ENCODE measurements at places on chromosomes 4 and X.

DNA sequence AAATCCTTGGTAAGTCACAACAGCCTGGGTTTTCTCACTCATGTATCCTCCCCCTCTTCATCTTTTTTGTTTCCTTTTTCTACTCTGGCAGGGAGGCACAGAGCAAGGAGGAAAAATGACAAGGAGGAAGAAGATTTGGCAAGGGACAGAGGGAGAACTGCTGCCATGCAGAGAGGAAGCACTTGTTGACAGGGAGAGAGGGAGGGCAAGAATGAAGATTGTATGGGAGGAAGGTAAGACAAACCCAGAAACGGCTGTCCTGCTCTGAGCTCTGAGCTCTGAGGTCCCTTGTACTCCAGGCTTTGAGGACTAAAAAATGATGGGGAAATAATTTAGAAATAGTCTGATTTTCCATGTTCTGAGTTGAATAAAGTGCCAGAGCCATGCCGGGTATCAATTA lies 123.9 kb downstream of the DCHS2 start:
- no peak for DNase-seq

DNA sequence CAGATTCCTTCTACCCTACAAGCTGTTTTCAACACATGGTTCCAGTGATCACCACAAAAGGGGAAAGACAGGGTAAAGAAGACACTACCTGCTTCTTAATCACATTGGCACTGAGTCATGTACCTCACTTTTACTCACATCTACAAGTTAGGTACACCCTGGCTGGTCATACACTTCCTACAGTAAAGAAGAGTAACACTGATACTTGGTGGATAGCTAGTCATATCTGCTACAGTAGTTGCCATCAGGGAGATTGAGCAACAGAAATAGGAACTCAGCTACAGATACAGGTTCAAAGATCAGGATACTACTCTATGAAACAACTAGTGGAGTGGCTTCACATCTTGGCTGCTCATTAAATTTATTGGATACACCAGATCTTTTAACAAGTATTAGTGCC lies 105.4 kb upstream of the DIAPH2 start:
- no peak for DNase-seq

GRCh38 chr4:13313856-13314255 lies 170.3 kb downstream of the RAB28 start:
- DNase-seq = no peak

DNA sequence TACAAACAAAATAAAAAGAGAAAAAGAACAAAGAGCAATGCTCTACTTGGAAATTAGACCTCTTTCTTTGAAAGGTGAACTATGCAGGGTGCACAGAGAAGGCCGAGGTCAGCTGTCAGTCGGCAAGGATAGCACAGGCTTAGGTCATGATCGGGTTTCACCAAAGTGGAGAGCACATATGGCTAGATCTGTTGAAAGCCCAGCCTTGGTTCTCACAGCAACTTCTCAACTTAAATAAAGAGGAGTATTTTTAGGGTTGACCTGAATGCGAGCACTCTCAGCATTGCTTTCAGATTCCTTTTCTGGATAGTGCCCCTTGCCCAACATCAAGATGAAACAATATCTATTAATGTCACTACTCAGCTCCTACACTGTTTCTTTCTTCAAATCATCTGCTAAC lies 122.9 kb upstream of the GPC4 start:
- DNase-seq = no peak

DNA sequence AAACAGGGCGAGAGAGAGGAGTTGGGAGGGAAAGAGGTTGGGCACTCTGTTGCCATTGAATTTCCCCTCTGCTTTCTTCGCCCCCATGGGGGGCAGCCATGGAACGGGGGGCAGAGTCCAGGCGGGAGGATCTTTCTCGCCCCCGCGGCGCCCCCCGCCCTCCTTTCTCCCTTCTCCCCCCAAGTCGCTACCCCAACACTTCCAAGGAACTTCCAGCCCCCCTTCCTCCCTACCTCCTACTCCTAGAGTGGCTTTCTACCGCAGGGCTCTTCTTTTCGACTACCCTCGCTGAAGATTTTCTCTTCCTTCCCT lies 594 bp upstream of the STAG2 start:
- DNase-seq = no peak

GRCh38 chr4:123597586-123597985 lies 201.0 kb downstream of the SPRY1 start:
- no peak for DNase-seq
